CD4-positive, alpha-beta T cell treated with Interleukin-17A for 4 hours (primary cell): ENCODE measurements at places on chromosomes 12 and 14.
A peak's percentile ranks its signal among the peaks of the same experiment; 100 is the strongest.

GRCh38 chr12:131864469-131864868 is 30.0 kb upstream of the ULK1 start:
- DNase-seq: no peak

- DNase-seq: no peak
Measured at GRCh38 chr12:26058818-26059217, 66.0 kb downstream of the BHLHE41 start.

DNA sequence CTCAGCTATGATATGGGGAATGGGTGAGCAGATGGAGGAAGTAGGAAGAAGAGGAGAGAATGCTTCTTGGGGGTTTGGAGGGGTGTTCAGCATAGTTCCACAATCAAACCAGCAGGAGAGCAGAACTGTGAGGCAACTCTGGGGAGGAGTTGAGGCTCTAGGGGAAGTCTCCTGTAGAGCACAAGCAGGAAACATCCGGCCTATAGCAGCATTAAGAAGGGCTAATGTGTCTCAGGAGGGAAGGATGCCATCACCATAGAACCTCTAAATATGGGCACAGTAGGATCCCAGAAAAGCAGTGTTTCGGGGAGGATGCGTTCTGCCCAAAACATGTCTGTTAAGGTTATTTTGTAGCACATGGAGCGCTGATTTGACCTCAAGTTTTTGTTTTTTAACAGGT is 8.4 kb upstream of the SALL2 start:
- DNase-seq: no peak

GRCh38 chr14:101008196-101008595 is 104.7 kb upstream of the RTL1 start:
- no peak for DNase-seq

DNA sequence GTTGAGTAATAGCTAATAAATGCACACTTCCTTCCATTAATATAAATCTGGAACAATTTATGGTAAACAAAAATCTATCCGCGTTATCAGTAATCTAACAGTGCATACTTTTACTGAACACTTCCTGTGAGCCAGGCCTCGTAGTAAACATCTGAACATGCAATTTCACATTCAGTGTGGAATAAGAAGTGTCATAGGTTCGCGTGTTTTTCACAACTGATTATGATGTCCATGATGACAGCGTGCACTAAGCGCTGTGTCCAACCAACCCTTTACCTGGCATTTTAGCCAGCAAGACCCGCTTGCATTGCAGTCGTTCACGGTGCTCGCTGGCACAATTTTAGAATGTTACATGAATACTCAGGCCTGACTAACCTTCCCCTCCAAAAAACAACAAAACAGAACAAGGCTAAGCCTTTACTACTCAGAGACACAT is 2.1 kb downstream of the PNMA1 start:
- peak; percentile 21 for DNase-seq
